ENCODE measurements at places on chromosomes 5 and 9.
A peak's percentile ranks its signal among the peaks of the same experiment; 100 is the strongest.

- DNase-seq, result no peak
Observed at GRCh38 chr5:133370904-133371303, 241.4 kb downstream of the FSTL4 start.

DNA sequence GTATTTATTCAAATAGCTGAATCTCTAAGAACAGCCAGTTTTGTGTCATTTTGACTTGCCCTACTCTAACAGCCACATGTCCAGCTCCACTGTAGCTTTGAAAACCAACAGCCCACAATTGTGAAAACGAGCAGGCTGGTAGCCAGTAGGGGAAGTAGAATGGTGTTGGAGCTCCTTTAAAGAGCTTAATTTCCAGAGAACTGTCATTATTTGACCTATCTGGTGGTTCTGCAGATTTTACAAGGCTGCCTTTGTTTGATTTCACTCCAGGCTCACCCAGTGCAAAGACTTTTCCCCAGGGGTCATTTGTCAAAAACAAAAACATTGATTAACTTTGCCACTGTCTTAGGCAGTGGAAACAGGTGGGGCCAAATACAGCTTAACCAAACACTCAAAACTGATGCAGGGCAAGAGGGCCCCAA is 3.2 kb upstream of the PJA2 start:
- DNase-seq, result no peak

DNA sequence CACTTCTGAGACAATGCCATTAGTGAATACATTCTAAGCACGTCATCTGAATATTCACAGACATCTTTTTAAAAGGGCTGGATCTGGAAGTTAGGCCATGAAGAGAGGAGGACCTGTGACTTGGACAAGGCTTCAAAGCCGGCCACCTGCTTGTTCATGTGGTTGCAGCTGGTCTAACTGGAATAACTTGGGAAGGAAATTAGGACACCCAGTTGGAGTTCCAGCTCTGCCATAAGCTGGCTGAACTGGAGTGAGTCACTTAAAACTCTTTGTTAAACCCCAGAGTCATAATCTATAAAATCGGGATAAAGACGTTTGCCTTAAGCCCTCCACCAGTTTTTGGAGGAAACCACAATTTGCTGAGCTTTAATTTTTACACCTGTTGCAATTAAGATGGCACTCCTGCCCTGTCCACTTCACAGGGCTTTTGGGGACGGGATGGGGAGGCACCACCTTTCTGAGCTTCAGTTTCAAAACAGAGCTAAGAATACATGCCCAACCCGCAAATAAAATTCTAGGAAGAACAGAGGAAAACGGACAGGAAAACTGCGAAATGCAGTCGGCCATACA is 536 bp upstream of the STX17 start:
- DNase-seq, result no peak

GRCh38 chr5:148855249-148856008 is 29.0 kb downstream of the ADRB2 start:
- no peak for DNase-seq

DNA sequence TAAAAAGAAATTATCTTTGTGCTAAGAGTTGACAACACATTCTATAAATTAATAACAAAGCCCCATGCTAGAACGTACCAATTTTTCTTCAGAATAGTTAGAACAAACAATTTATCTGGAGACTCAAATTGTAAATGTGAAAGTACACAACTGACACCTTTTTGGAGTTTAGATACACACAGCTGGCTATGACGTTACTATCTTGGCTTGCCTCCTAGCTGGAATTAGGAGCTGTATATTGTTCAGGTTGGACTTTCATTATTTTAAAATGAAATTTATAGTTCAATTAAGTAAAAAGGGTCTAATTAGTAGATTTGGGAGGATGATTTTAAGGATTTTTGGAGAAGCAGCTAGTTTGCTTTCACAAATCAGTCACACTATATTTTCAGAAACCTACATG is 393.9 kb upstream of the RIOK2 start:
- no peak for DNase-seq

DNA sequence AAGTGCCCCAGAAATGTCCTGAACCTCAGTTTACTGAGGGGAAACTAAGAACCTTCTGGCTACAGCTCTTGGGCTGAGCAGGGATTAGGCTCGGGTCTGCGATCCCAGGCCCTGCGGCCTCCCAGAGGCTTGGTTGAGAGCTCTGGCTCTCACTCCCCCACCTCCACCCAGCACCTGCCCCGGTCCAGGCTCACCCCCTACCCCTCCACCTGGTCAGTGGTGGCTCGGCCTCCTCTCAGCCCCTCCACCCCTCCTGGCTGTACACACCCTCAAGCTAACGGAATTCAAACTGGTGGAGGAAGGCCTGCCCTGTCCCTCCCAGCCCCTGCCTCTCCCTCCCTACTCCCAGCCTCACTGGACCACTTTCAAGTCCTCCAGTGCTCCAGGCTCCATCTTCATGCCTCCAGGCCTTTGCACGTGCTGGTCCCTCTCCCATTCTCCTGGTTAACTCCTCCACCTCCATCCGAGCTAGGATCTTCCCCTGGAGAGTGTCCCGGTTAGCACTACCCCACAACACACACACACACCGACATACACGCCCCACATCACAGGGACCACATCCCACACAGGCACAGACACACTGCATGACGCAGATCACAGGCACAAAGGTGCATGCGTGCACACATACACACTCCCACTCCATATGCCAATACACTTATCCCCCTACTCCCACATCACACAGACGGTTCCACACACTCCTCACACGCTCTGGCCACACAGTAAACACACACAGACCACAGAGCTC is 130.9 kb downstream of the C9orf50 start:
- peak; percentile 59 for DNase-seq

GRCh38 chr5:19608444-19609002 is 379.5 kb downstream of the CDH18 start:
- no peak for DNase-seq

DNA sequence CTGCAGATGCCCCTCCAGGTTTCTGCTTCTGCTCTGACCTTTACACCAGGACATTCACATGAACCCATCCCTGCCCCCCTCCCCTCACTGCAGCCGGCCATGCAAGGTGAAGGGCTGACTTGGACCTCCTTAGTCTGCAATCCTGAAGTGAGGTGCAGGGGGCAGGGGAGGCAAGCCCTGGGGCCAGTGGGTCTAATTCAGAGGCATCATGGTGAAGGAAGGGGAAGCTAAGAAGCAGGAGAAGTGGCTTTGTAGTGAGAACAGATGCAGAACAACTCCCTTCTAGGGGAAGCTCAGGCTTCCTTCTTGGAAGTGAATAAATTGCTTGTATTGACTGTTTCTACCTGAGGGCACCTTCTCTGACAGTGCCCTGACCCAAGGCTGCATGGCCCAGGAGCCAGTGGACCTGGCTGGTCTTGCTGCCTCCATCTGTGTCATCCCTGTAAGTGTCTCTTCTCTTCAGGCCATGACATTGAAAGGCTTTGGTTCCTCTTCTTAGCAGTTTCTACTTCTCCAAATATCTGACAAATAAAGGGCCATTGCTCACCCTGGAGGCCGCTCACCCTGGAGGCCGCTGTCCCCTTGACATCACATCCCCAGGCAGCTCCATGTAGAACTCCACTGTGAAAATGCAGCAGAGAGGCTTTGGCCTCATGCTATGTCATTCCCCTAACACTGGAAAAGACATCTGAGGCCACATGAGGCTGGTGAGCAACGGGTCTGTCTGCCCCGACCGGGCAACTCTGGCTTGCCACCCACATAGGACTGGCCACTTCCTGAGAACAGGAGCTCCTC is 55.3 kb downstream of the GADD45G start:
- DNase-seq, result no peak

- no peak for DNase-seq
Observed at GRCh38 chr5:56055859-56056258, 61.1 kb upstream of the IL6ST start.

- no peak for DNase-seq
Observed at GRCh38 chr5:19301271-19301670, 686.7 kb downstream of the CDH18 start.

GRCh38 chr5:12793373-12793772 is 889.1 kb upstream of the CTNND2 start:
- DNase-seq, result no peak

DNA sequence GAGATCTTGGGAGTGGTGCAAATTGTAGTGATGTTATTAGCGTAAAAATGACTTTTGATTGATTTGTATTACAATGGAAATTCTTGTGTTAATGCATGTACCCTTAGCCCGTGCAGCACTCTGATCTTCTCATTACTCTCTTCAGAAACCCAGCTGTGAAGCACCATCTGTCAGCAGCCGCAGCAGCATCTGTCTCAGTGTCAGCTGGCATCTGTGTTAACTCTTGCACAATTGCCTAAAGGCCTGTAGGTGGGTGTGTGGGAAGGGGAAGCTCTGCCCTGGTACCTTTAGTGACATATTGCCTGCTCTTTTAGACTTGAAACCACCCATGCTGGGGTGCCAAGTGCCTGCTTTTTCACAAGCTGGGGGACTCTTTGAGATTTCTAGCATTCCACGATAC is 101.3 kb downstream of the FBXL7 start:
- no peak for DNase-seq

GRCh38 chr5:59763541-59763940 is 130.0 kb downstream of the PDE4D start:
- no peak for DNase-seq

DNA sequence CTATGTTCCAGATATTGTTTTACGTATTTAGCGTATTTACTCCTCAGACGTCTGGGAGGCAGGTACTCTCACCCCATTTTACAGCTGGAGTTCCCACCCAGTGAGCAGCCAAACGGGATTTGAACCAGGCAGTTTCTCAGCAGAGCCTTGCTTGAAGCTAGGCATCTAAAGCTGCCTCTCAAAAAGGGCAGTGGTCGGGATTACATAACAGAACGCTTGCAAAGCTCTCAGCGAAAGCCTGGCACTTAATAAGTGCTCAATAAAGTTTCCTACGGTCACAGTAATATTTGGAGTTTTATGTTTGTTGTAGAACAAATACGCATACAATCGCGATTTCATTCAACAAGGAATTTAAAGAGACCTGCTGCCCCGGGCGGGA is 286 bp upstream of the BSPRY start:
- DNase-seq, result no peak

DNA sequence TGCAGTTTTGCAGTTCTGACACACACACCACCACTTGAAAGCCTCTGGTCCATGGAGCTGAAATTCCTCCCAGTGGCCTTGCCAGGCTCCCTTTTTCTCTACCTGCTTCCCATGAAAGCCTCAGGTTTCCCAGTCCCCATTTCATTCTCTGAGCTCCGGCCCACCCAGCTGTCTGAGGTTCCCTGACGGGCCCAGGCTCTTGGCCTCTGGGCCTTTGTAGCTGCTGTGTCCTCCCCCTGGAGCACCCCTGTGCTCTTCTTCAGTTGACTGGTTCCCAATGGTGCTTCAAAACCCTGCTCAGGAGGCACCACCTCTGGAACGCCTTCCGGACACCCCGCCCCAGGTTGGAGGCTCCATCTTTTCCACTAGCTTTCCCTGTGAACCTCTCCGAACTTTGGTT is 155.9 kb upstream of the SHB start:
- DNase-seq, result no peak

DNA sequence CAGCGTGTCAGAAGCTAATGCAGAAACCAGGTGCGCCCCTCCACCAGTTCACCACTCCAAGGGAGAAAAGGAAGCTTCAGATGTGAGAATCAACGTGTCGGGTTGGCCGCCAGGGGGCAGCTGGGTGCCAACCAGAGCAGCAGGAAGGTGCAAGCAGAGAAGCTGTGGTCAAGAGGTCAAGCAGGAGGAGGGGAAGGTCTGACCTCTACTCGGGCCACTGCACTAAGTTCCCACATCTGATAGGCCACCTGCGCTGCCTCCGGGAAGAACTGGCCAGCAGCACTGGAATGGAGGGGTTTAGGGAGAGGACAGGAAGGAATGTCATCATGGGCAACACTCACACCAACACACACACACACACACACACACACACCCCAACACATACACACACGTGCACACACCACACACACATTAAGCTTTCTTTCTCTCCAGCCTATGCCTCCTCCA is 31.4 kb downstream of the ANXA6 start:
- DNase-seq, result peak; percentile 51

DNA sequence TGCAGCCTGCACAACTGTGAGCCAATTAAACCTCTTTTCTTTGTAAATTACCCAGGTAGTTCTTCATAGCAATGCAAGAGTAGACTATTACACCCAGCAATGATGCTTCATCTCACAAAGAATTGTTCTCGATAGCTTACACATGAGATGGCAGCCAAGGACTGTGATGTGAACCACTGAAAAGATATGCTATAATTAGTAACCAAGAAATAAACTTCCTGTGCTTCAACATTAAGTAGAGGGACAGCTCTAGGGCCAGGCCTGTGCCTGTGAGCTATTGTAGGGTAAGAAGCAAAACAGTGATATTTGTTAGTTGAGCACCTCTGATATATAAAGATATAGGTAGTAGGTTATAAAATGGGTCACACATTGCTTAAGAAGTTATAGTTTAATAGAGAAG is 41.8 kb upstream of the DPYSL3 start:
- DNase-seq, result no peak

GRCh38 chr9:38319496-38320173 is 72.9 kb upstream of the ALDH1B1 start:
- no peak for DNase-seq

- DNase-seq, result no peak
Observed at GRCh38 chr9:89749500-89750116, 144.8 kb downstream of the GADD45G start.

- DNase-seq, result no peak
Observed at GRCh38 chr5:976849-977751, 31.5 kb upstream of the NKD2 start.

DNA sequence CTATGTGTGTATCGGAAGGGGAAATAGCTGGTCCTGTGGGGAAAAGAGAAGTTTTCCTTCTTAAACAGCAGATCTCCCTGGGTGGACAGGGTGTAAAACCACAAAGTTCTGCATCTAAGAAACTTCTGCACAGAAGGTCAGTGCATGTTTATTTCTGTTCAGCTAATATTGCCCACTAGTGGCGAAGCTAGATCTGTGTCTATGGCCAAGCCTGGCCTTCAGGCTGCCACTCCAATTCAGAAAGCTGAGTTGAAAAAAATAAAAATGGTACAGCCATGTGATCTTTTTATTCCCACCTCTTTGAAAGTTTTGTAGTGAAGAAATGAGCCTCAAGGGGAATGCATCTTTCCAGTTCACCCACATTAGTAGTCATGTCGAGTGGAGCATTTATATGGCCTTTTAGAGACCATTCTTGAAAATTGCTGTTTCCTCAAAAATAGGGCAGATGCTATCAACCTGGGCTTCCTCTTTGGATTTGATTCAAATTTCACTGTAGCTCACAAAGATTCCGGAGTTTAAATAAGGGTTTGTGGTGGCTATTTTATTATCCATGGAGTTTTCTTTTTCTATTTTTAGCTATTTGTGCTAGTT is 488.0 kb downstream of the PRELID2 start:
- no peak for DNase-seq

DNA sequence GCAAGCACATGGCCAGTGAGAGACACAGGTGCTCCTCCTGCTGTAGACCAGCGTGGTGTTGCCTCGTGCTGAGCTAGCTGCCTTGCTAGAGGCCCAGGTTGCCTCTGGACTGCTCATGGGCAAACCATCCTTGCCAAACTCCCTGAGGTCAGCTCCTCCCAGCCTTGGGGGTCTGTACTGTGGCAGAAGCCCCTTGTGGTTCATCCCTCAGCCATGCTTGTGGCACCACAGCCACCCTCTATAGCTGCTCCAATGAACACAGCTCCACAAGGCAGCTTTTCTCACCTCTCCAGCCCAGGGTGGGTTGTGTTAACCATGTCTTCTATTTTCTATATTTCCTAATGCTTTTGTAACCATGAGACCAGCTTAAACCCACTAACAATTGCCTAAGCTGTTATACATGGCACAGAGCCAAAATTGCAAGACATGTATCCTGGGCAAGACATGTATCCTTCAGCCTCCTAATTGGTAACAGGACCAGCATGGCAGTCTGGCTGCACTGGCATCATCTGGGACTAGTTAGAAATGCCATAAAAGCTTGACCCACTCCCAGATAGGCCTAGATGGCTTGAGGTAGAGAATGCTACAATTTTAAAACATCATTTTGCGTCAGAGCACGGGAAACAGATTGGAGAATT is 183.1 kb upstream of the S1PR3 start:
- no peak for DNase-seq
